ENCODE measurements at places on chromosomes 1 and 21.

- DNase-seq: no peak
These were observed 30.9 kb downstream of the C1orf116 start for GRCh38 chr1:207001492-207002245.

- DNase-seq: no peak
These were observed 222.9 kb upstream of the RAB4A start for GRCh38 chr1:229047840-229048620.

GRCh38 chr1:232568331-232568852 is 61.5 kb downstream of the SIPA1L2 start:
- no peak for DNase-seq

- DNase-seq: no peak
These were observed 23.8 kb downstream of the PRDM2 start for GRCh38 chr1:13723810-13724209.

DNA sequence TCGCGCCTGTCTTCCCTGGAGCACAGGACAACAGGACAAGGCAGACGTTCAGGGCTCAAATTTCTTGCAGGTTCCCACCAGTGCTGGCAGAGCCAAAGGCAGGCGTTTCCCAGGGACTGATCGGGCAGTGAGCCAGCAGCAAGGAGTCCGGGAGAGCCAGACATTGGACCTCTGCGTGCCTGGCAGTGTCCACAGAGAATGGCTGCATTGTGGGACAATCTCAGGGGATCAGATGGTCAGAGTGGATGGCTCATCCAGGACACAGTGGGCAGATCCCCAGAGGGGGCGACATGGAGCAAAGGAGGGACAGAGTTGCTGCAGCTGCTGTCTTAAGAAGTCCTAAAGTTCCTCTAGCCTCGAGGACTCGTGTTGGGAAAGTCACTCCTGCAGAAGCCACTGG is 4.6 kb downstream of the TMEM63A start:
- DNase-seq: no peak

GRCh38 chr1:2291577-2291976 is 63.5 kb downstream of the SKI start:
- DNase-seq: no peak

DNA sequence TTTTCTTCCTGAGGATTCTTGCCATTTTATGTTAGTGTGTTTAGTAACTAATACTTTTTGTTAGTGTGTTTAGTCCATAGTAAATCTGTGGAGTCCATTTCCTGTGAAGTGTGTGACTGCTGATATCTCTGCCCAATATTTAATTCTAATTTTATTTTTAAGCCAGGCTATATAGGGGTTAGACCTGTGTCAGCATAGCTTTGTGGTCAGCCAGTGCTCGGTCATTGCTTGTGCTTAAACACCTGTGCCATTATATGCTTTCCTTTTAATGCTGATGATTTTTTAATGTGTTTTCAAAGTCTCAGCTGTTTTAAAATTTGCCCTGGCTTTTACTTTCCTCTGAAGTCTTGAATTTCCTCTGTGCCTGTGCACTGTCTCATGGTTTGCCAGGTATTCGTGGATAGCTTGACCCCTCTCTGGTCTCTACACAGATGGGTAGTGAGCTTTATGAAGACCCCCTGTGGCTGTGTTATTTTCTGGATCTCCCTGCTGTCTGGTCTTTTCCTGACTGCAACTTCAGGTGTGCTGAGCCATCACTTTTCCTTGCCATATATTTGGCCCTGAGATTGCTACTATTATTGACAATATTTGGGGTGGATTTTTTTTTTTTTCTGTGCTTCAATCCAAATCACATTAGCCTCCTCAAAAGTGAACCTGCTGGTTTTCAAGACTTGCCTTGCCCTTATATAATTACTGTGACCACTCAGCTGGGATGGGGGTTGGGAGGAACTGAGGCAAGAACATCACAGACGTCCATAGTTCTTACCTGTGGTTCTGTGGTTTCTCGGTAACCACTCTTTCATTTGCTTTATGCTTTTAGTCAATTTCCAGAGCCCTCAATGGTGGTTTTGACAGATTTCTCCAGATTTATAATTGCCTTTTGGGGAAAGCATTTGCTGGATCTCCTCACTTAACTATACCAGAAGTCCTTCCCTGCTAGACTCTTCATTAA is 59.6 kb downstream of the RPS6KC1 start:
- DNase-seq: no peak

GRCh38 chr1:116971965-116972673 is 29.4 kb upstream of the CD101 start:
- no peak for DNase-seq

DNA sequence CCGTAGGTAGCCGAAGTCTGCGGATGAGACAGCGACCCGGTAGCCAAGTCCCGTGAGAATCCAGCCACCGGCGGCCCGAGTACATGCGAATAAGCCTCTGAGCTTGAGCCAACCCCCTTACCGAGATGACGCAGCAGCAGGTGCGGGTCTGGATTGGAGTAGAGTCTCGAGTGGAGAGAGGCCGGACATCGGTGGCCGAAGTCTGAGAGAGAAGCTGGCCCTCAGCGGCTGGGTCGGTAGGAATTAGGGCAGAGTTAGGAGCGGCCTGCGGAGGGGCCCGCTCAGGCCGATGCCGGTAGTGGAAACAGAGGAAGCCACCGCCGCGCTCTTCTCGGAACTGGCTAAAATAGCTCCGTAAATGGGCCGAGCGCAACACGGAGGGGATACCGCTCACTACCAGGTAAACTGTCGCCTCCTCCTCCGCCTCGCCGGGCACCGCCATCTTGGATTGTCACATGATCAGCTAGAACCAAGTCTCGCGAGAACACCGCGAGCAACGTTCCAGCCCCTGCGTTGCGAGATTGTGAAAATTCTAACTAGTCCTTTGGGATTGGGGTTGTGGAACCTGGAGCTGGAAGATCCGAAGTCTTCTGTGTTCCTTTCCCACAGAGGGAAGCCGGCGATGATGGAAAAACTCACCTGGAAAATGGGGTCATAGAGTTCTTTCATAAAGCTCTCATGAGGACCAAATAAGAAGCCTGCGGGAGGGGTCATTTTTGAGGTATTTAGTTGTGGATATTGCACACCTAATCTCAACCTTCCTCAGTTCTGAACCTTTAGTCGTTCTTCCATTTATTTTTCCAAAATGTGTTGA is at the start of gene GPATCH3:
GPATCH3 (minus strand) TSS at position 467 of the 814 bp plus-strand sequence; CDS start at position 442, 25 bp downstream.
- DNase-seq: peak; percentile 82
